Gastrocnemius medialis (tissue), 4 donors: ENCODE measurements at places on chromosomes 12 and 14. TPM values are rescaled to one million over a fixed set of nuclear protein-coding genes. Genes with fewer than 3 reads are reported as not detected.

NOS1 gene
- 39.9 TPM for total RNA-seq

KRT79 gene
- total RNA-seq, result not detected

SOCS4 gene
- 19.3 TPM for total RNA-seq

VCPKMT gene
- total RNA-seq, result 2.2 TPM

ASIC1 gene
- 0.53 TPM for total RNA-seq

SELPLG gene
- total RNA-seq, result 1.7 TPM

DNA sequence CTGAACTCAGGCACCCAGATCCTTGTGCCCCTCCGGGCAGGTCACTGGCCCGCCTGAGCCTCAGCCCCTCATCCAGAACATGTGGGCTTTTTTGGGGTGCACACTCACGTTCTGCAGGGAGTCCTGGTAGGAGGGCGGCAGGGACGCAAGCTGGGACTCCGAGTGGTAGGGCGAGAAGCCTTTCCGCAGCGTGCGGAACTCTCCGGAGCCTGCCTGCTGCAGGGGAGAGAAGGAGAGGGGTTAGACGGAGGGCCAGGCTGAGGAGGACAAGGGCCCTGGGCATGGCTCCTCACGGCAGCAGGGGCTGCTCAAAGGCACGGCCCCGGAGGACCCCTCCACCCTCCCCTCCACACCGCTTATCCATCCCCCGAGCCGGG lies 40.8 kb downstream of the CCNK start:
- H3K4me3 ChIP-seq, result no peak overlapping the region
- DNase-seq, result no peak
- no peaks in the 10 kb centered on the region for H3K27me3 ChIP-seq
- no peaks in the 10 kb centered on the region for H3K4me1 ChIP-seq
- no peaks in the 10 kb centered on the region for H3K36me3 ChIP-seq

GRCh38 chr14:47300796-47301195 lies 374.6 kb downstream of the MDGA2 start:
- no peak overlapping the region for H3K4me3 ChIP-seq
- no peak for DNase-seq
- H3K4me1 ChIP-seq, result no peaks in the 10 kb centered on the region
- H3K27me3 ChIP-seq, result no peaks in the 10 kb centered on the region
- H3K36me3 ChIP-seq, result no peaks in the 10 kb centered on the region

DNA sequence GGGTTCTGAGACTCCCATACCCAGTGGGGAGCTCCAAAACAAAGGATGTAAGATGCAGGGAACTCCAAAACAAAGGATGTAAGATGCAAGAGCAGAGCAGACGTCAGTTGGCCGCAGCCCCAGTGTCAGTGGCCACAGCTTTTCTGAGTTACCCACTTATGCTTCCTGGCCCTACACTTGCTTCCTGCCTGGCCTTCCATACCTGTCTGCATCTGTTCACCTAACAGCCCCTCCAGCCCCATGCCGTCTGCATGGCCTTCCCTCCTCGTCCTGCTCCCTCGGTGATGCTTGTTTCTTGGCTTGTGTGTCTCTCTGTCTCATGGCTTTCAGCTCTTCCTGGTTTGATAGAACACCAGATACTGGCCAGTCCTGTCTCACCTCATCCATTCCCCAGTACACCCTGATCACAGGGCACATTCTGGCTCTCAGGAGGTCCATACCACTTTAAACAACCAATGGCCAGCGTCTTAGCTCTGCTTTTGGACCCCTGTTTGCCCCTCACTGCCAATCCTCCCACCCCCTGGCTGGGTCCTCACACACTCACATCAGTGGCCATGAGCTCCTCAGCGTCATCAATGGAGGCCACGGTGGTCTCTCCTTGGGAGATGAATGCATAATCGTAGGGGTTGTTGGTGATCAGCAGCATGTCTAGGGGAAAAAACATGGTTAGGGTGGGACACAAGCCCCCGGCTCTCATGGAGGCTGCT lies 5.3 kb downstream of the MYH7 start:
- H3K4me3 ChIP-seq, result no peak overlapping the region
- H3K36me3 ChIP-seq, result no peaks in the 10 kb centered on the region
- H3K27me3 ChIP-seq, result no peaks in the 10 kb centered on the region
- peak overlapping the region; percentile 89 for H3K27ac ChIP-seq
- DNase-seq, result no peak
- peaks cover 27% of the 10 kb centered on the region for H3K4me1 ChIP-seq

DNA sequence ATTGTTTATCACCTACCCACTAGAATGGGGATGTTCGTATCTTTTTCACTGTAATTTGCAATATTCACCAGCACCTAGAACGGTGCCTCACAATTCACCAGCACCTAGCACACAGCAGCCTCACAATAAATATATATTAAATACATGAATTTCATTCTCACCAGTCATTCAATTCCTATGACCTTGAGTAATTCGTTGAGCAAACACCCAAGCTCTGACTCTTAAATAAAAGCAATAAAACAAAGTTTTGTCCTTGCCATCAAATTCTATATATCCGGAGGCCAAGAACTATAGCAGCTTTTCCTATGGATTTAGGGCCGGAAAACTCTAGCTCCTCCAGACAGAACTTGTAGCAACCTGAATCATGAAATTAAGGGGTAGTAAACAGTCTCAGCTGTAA lies 981 bp downstream of the VTI1B start:
- DNase-seq, result no peak
- H3K27ac ChIP-seq, result peak overlapping the region; percentile 92
- H3K36me3 ChIP-seq, result no peaks in the 10 kb centered on the region
- H3K27me3 ChIP-seq, result no peaks in the 10 kb centered on the region
- peaks cover 40% of the 10 kb centered on the region for H3K4me1 ChIP-seq

DNA sequence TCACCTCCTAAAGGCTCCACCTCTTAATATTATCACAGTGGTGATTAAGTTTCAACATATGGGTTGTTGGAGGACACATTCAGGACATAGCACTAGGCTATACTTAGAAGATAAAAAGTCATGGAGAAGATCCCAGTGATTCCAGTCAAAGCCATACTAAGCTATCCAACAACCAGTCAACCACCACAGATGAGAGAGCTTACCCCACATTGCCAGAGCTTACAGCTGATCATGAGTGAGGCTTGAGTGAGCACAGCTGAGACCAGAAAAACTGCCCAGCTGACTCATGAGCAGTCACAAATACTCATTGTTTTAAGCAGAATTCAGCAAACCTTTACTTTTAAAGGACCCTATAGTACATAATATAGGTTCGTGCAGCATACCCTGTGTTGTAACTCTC lies 85.1 kb downstream of the DRAM1 start:
- H3K4me3 ChIP-seq, result no peak overlapping the region
- H3K4me1 ChIP-seq, result peaks cover 12% of the 10 kb centered on the region
- no peaks in the 10 kb centered on the region for H3K27me3 ChIP-seq
- no peaks in the 10 kb centered on the region for H3K36me3 ChIP-seq

DNA sequence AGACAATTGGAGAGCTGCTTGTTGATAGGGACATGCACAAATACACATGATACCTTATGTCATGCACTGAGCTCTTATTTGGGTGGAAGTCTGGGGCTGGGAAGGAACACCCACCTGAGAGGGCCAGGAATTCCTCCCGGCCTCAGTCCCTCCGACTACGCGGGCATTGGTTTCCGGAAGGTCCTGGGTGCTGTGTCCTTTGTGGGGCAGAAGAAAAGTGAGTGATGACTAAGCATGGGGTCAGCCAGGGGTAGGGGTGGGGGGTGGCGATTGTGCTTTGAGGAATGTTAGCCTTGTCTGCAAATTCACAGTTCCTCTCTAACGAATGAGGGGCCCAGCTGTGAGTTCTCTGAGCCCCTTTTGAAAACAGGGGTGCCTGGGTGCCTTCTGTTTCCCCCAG lies 798 bp downstream of the CELA1 start:
- H3K27me3 ChIP-seq, result no peaks in the 10 kb centered on the region
- no peak overlapping the region for H3K4me3 ChIP-seq
- DNase-seq, result no peak
- no peak overlapping the region for H3K27ac ChIP-seq
- no peaks in the 10 kb centered on the region for H3K4me1 ChIP-seq

DNA sequence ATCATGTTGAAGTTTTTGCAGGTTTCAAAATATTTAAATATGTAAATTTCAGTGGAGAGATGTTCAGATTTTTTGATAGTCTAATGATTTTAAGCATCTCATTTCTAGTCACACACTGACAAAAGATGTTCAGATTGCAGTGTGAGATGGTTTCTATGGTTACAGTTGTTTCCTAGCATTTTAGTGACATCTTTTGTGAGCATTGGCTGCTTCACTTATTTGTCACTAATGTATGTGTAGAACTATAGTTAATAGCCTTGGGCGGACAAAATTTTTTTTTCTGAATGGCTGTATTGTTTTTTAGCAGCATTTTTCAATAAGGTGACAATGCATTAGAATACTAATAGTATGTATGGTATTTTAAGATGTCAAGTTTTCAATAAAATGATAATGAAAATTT lies 315.6 kb upstream of the PRKD1 start:
- no peak overlapping the region for H3K27ac ChIP-seq
- no peaks in the 10 kb centered on the region for H3K36me3 ChIP-seq
- H3K4me1 ChIP-seq, result no peaks in the 10 kb centered on the region
- no peak overlapping the region for H3K4me3 ChIP-seq
- H3K27me3 ChIP-seq, result no peaks in the 10 kb centered on the region
- DNase-seq, result no peak

- H3K27ac ChIP-seq, result no peak overlapping the region
- H3K4me3 ChIP-seq, result no peak overlapping the region
- no peaks in the 10 kb centered on the region for H3K27me3 ChIP-seq
- no peaks in the 10 kb centered on the region for H3K36me3 ChIP-seq
Measured at GRCh38 chr12:89529738-89530137, 3.9 kb upstream of the POC1B start.

GRCh38 chr12:82358200-82359114 lies at the start of the genes CCDC59 and METTL25:
Gene CCDC59, minus strand, starts transcription at chr12:82358387. Its CDS starts 11 bp downstream, at chr12:82358376.
Gene METTL25, plus strand, starts transcription at chr12:82358529. Its CDS starts 37 bp downstream, at chr12:82358566.
- H3K4me3 ChIP-seq, result peak within 1 kb of the TSS; percentile 98
- H3K36me3 ChIP-seq, result peaks cover 34% of the 10 kb centered on the region
- H3K27ac ChIP-seq, result peak within 1 kb of the TSS; percentile 87
- no peaks in the 10 kb centered on the region for H3K27me3 ChIP-seq
- DNase-seq, result peak; percentile 96
- peaks cover 48% of the 10 kb centered on the region for H3K4me1 ChIP-seq

GRCh38 chr12:27009881-27010301 lies 4.3 kb downstream of the TM7SF3 start:
- H3K4me3 ChIP-seq, result no peak overlapping the region
- H3K4me1 ChIP-seq, result peaks cover 24% of the 10 kb centered on the region
- H3K27me3 ChIP-seq, result no peaks in the 10 kb centered on the region
- H3K36me3 ChIP-seq, result no peaks in the 10 kb centered on the region

DNA sequence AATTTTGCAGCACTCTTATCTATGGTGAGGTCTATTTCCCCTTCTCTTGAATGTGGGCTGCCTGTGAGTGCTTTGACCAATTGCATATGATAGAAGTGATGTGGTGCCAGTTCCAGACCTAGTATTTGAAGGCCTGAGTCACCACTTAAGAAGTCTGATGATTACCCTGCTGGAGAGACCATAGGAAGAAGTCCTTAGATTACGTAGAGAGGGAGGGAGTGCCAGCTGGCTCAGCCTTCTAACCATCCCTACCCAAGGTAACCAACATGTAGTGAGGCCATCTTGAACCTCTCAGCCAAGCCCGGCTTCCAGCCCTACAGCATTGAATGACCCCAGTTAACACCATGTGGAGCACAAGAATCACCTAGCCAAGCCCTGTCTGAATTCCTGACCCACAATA lies 166.9 kb downstream of the NELL2 start:
- no peak for DNase-seq
- no peaks in the 10 kb centered on the region for H3K27me3 ChIP-seq
- H3K36me3 ChIP-seq, result no peaks in the 10 kb centered on the region
- no peak overlapping the region for H3K4me3 ChIP-seq

DNA sequence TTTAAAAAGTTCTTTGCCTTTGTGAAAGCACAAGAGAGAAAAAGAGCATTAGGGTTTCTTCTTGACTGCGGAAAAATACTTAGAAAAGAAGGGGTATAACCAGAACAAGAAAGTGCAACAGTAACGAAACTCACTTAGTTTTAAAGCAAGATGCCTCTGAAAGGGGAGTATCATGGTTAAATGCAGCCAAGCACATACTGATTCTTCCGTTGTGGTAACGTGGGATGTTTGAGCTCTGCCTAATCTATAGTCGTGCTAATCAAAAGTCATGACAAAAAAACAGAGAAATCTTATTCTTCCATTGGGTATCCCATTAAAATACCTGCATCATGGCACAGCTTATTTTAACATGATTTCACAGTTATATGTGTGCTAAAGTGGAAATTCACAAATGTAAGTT lies 187.8 kb upstream of the LRFN5 start:
- no peak overlapping the region for H3K4me3 ChIP-seq
- H3K4me1 ChIP-seq, result no peaks in the 10 kb centered on the region
- no peaks in the 10 kb centered on the region for H3K27me3 ChIP-seq
- no peak for DNase-seq

GRCh38 chr12:132787877-132788276 lies 26.2 kb upstream of the ANKLE2 start:
- DNase-seq, result no peak
- H3K27me3 ChIP-seq, result no peaks in the 10 kb centered on the region
- H3K27ac ChIP-seq, result no peak overlapping the region
- no peaks in the 10 kb centered on the region for H3K4me1 ChIP-seq
- H3K4me3 ChIP-seq, result no peak overlapping the region

DNA sequence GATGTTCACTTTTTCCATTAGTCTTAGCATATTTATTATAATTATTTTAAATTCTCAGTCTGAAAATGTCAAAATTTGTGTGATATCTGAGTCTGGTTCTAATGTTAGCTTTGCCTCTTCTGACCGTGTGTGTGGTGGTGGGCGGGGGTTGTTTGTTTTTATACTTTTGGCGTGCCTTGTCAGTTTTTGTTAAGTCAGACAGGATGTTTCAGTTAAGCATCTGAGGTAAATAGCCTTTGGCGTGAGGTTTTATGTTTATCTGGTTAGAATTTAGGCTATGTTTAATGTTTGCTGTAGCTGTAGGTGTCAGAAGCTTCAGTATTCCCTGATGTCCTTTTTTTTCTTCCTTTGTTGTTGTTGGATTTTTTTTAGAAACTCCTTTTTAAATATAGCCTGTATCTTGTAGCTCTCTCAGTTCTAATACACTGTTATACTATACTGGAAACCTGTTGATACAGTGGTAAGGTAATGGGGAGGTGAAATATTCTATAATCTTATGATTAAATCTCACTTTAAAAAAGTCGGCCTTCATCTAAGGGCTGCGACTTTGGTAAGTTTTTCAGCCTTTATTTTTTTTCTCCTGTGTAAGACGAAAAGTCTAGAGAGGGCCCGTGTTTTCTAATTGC lies 111.6 kb downstream of the SCAF11 start:
- no peaks in the 10 kb centered on the region for H3K4me1 ChIP-seq
- H3K27me3 ChIP-seq, result no peaks in the 10 kb centered on the region
- H3K27ac ChIP-seq, result peak overlapping the region; percentile 14
- no peak for DNase-seq

- no peak for DNase-seq
- no peak overlapping the region for H3K4me3 ChIP-seq
- H3K27ac ChIP-seq, result no peak overlapping the region
- H3K36me3 ChIP-seq, result no peaks in the 10 kb centered on the region
- no peaks in the 10 kb centered on the region for H3K27me3 ChIP-seq
Measured at GRCh38 chr12:106897981-106898901, 57.5 kb upstream of the TMEM263 start.

DNA sequence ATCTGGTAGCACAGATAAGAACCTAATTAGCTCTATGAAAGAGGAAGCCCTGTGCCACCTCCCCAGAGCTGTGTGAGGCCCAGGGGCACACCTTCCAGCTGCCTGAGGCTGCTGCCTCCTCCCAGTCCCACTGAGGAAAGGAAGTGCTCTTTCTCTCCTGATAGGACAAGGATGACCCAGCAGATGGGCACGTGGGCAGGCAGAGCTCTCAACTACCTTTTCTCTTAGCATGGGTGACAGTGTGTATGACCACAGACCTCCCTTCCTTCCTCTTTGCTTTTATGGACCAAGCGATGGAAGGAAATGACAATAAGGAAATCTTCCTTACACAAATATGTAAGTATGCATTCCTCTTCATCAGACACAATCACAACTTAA lies 127.6 kb upstream of the AMIGO2 start:
- no peaks in the 10 kb centered on the region for H3K36me3 ChIP-seq
- H3K27ac ChIP-seq, result no peak overlapping the region
- H3K27me3 ChIP-seq, result no peaks in the 10 kb centered on the region
